ENCODE measurements at places on chromosomes 4 and X.

DNA sequence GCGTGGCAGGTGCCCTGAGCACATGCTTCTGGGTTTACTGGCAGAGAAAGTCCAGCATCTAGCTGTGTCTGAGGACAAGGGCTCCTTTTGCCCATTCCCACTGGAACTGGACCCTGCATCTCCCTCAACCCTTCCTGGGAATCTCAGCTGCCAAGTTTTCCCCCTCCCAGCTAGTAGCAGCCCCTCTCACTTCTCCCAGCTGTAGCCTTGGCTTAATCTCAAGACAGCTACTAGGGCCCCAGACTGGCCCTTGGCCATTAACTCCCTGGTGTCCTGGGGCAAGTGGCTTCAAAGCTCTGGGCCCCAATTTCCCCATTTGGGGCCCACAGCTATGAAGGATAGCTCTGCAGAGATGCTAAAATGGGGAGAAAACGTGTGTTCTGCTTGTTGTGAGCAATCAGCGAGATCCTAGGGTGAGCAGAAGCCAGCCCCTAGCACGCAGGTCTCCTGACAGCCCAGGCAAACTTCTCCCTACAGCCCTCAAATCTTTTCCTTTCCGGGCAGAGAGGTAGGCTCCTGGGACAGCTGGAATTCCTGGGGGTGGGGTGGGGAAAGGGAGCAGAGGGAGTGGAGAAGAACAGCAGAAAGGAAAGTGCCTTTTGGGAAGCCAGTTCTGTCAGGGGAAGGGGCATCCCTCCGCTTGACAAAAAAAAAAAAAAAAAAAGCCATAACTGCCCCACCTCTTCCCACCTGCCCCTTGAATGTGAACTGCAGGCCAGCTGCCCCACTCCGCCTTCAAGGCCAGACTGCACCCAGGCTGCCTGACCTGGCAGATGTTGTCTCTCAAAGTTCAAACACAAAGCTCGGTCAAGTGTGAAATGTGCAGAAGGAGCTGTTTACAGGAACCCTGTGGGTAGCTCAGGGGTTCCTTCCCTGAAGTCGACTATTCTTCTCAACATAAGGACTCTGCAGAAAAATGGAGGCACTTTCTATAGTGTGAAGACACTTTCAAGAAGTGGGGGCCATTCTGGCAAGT is 16.6 kb downstream of the FGD1 start:
- DNase-seq: no peak

- DNase-seq: no peak
These were observed 6.2 kb upstream of the CXCL9 start for GRCh38 chr4:76013540-76013939.

DNA sequence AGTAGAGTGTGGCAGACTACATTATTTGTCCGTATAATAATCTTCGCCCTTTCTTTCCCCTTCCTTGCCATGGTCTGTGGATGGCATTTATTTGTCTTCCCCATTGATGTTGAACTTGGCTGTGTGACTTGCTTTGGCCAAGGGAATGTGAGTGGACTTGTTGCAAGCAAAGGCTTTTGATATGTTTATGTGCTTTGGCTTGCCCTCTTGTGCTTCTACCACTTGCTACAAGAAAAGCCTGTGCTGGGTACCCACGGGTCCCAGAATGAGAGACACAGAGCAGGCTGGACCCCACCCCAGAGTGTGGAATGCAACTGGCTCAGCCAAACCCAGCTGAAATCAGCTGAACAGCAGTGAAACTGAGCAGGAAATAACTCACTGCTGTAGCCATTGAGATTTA is 63.0 kb downstream of the FAM184B start:
- no peak for DNase-seq

DNA sequence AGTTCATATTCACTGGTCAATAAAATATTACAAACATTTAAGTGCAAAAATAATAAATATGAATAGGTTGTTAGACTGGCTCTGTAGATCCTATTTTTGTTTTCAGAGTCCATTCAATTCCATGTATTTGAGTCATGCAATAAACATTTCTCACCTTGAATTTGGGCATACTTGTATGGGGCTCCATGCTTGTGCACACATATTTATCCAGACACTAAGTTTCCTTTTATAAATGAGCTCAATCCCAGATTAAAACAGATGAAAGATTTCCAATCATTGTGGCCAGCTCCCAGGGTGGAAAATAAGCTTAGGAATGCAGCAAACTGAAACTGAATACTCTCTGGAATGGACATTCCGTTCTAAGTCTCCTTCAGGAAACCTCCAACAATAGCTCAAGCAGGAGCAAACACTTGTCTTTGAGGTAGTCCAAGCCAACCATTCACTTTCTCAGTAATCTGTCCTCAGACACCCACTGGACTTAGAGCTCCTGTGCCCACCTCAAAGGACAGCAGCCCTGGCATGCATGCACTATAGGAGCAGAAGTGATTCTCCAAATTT is 16.4 kb downstream of the DMD start:
- DNase-seq: no peak

DNA sequence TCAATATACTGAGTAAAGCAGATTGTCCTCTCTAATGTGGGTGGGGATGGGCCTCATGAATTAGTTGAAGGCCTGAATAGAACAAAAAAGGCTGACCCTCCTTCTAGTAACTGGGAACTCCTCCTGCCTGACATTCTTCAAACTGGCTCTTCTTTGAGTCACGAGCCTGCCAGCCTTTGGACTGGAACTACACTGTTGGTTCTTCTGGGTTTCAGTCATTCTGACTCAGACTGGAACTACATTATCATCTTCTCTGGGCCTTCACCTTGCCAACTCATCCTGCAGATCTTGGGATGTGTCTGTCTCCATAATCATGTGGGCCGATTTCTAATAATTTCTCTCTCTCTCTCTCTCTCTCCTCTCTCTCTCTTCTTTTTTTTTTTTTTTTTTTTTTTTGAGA is 26.9 kb upstream of the CT47C1 start:
- no peak for DNase-seq

DNA sequence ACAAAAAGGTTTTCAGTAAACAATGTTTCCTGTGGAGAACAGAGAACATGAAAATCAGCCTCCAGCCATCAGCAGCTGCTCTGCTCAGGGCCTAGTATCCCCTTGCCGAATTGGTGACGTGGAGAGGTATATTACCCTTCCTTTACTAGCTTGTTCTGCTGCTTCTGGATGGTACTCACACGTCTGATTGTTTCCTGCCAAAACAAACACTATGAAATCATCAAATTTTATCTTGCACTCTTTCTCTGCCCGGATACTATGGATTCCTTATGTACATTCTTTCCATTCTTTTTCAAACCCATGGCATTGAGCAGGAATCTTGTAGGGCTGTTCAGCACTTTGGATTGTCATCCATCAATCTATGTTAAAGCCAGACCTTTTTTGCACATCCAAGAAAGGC is 18.8 kb upstream of the METAP1 start:
- peak; percentile 29 for DNase-seq

GRCh38 chrX:134679221-134679620 is 20.9 kb upstream of the PLAC1 start:
- no peak for DNase-seq

DNA sequence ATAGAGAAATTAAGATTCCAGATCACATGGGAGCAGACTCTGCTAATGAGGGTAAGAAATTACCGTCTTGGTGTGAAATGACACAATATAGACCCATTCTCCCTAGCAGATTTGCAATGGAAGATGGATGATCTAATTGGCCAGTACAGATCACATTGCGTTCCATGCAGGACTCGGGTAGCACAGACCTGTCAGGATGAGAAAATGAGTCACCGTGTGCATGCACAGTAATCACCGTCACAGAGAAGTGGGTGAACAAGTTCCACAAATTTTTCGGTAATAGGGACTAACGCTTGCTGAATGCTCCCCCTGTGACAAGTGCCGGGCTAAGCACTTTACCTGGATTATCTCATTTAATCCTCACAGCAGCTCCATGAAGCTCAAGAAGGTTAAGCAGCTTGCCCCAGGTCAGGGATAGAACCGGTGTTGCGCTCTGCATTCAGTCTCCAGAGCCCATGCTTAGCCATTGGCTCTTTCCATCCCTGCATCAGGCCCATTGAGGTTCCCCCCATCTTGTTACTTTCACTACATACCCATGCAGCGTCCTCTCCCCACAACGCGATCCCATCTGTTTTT is 375.6 kb downstream of the FBXW7 start:
- no peak for DNase-seq

GRCh38 chr4:86848732-86849619 is at the start of gene SLC10A6:
Gene SLC10A6 (minus strand): TSS chr4:86849384. CDS start chr4:86849115, 269 bp downstream.
- DNase-seq: no peak

- no peak for DNase-seq
These were observed 1025.8 kb upstream of the LCORL start for GRCh38 chr4:19047279-19047880.

GRCh38 chrX:48504261-48504660 is 4.5 kb upstream of the PORCN start:
- DNase-seq: no peak

DNA sequence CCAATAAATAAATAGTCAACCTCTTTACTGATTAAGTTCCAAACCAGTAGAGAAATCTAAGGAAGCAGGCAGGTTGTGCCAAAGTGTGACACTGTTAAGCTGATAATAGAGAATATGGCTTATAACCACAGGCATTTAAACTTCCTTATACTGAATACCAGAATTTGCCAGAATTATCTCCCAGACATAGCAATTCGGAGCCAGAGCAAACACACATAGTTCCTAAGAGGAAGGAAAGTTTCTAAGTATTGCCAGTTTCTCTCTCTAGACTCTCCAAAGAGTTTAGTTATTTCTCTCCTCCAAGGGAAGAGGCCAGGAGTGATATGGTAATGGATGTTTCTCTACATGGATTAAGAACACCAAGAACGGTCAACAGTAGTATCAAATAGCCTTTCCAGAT is 191.7 kb upstream of the CPEB2 start:
- DNase-seq: no peak

- no peak for DNase-seq
These were observed 51.1 kb downstream of the SCML1 start for GRCh38 chrX:17788439-17788838.

DNA sequence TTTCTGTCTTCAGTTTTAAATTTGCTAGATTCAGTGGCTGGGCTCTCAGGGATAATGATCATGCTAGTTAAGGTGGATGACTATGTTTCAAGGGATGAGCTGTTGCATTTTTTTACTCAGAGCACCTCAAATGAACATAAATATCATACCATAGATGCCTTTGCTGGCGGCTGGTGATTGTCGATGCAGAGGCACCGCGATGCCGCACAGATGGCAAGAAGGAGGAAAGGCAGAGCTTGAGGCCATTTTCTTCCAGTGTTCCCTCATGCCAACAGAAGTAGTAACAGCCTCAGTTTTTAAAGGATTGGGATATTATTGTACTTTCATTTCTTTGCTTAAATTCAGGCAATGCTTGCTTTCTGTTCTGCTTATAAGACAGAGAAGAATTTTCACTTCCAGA is 654.7 kb upstream of the IGFBP7 start:
- DNase-seq: no peak

DNA sequence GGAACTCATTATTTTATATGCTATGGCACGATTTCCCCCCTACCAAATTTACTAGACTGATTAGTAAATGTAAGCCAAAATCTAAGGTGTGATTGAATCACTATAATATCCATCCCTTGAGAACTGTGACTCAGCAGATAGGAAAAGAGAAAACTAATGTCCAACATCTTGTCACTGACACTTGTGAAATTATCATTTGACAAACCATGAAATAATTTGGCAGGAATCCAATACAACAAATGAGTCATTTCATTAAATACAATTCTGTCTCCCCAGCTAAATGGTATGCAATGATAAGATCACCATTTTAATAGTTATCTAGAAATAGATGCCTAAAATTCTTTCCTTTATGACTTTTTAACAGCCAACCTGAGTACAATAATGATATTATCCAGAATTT is 462.3 kb downstream of the DMD start:
- no peak for DNase-seq

GRCh38 chrX:54093571-54093970 is 49.3 kb upstream of the PHF8 start:
- DNase-seq: peak; percentile 30

GRCh38 chr4:87804871-87805270 is 5.5 kb downstream of the IBSP start:
- DNase-seq: no peak

DNA sequence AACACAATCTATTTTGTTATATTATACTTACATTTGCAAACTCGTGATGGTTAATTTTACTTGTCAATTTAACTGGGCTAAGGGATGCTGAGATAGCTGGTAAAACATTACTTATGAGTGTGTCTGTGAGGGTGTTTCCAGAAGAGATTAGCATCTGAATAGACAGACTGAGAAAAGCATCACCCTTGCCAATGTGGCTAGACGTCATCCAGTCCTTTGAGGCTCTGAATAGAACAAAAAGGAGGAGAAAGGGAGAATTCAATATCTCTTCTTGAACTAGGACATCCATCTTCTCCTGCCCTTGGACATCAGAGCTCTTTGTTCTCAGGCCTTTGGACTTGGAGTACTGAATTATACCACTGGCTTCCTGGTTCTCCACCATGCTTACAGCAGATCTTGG is 154.6 kb downstream of the EPHA5 start:
- DNase-seq: no peak

DNA sequence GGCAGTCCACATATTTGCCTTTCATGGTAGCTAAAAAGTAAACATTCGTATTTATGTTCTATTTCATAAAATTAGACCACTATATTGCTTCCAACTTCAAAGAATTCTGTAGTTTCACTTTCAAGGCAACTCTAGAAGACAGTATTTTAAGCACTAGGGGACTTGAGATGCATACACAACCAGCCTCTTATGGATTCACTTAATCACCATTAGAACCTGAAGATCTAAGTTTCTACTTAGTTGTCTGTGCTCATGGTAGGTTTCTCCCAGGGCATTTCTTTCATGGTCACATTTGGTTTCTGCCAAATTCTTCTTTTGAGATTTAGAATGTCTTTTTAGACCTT is 209.9 kb upstream of the HCCS start:
- no peak for DNase-seq

DNA sequence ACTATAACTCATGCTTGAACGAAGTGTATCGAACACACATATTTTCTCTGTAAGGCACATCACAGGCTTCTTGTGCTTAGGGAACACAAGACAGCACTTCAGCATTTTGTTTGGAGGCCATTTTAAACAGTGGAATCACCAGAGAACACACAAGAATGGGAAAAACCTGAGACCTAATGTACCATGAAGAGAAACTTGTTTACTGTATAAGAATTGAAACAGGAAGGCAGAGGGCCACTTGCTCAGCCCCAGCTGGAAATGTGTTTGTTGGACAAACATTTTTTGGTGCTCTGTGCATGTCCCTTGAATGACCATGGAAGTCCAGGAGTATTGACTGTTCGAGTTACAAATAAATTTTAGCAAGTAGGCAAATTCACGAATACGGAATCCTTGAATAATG is 47.5 kb downstream of the RAPGEF2 start:
- DNase-seq: no peak

DNA sequence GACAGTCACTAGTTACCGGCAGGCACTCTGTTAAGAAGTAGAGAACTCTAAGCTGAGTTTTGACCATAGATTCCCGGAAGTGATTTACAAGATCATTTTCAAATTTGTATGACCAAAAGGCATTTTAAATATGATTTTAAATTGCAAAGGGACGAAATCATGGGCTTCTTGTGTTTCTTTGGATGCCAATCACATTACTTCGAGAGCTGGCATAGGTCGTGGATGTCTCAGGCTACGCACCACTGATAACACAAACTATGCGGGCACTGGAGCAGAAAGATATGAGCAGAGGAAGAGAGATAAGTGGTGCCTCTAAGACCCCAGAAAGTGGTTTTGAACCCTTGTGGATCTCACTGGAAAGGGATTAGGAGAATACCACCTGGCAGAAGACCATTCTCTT is 294.2 kb upstream of the FTHL17 start:
- DNase-seq: no peak

GRCh38 chr4:52861879-52862616 is at the start of gene RASL11B:
Gene RASL11B (plus strand): TSS chr4:52862317. CDS start chr4:52862508, 191 bp downstream.
- no peak for DNase-seq

Data from fibroblast of skin of left biceps (primary cell).